Putamen (tissue), 1 donor: ENCODE measurements at places on chromosomes 12 and 14.

DNA sequence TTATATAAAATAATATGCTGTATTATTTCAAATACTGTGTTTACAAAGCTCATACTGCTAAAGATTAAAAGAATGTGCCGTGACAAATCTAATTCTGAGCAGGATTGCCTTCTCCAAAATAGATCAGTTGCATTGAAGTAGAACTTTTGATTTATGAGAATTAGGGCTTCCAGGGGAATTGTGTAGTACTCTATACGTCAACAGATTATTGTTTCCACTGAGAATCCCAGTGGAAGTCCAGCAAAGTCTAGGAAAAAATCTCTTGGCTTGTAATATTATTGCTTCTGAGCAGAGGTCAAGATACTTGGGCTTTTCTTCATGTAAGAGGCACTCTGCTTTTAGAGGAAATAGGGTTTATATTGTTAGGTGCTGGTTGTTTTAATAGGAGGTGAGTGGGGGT lies 133.9 kb downstream of the TRHDE start:
- no peak for DNase-seq

DNA sequence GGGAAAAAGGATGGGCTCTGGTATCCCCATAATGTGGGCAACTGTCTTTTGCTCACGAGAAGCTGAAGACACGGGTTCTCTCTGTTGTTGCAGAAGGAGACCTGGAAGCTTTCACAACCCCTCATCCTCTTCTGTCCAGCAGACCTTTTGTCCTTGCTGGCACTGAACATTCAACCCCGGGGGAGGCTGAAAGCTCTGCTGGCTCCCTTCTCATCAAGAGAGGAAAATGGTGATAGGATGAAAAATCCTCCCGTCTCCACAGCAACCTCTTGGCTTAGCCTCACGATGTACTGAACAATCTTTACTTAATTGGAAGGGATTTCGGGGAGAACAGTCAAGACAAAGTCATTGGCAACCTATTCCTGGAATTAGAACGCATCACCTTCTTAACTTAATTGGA lies 39.0 kb downstream of the ELK3 start:
- DNase-seq, result peak; percentile 58

DNA sequence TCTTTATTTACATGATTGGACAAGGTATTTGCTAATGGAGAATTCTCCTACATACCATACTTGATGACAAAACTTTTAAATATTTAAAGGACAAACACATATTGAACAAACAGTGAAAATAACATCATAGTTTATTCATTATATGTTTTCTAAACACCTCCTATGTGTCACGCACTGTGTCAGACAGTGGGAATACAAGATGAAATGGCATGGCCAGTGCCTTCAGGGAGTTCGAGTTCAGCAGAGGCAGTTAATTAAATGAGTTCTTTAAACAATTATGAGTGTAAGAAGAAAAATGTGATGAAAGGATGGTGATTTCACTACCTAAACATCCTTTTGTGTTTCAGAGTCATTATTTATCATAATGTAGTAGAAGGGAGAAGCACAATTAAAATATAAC lies 159.8 kb downstream of the KCNH5 start:
- no peak for DNase-seq

DNA sequence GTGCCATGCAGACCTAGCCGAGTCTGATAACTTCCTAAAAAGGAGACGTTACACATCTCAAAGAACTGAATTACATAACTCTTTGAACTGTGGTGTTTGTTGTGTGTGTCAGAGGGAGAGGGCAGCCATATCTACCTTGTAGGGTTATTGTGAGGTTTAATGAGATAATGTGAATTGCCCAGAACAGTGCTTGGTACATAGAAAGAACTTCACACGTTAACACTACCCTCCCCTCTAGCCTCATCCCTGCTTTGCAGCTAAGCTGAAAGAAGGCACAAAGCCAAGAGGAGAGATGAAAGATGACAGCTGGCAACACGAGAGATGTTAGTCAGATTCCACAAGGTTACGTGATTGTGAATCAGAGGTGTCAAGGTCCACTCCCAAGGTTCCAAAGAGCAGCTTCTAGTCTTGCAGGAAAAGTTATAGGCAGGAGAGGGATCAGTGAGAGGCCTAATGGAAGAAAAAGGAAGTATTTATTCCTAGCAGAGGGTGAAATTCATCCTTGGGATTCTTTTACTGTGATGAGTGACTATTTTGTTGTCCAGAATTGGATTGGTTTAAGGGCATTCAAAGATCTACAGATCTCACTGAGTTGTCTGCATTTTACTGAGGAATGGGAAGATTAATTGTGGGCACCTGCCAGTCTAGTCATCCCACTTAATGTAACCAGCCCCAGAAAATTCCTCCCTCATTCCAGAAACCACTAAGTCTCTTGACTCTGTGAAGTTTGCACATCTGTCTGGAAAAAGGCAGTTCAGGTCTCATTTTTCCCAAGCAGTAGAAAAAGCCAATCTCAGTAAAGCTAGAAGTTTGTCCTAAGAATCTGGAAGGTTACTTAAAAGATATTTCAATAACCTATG lies 25.9 kb upstream of the WNK1 start:
- DNase-seq, result no peak

DNA sequence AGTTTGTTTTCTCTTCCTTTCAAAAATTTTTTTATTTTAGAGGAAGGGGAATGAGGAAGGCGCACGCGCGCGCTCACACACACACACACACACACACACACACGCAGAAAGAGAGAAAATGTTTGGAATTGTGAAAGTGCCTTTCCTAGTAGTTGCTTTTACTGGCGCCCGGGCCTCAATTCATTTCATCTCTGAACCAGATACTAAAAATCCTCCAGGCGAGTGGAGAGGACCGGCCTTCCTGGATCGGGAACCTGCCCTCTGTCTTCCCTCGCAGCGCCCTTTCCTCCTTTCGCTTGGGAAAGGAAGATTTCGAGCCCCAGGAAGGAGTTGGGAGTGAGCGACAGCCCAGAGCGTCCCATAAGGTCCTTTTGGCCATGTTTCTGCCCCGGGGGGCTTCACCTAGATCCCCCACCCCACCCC lies 7.8 kb upstream of the TBX3 start:
- DNase-seq, result no peak

DNA sequence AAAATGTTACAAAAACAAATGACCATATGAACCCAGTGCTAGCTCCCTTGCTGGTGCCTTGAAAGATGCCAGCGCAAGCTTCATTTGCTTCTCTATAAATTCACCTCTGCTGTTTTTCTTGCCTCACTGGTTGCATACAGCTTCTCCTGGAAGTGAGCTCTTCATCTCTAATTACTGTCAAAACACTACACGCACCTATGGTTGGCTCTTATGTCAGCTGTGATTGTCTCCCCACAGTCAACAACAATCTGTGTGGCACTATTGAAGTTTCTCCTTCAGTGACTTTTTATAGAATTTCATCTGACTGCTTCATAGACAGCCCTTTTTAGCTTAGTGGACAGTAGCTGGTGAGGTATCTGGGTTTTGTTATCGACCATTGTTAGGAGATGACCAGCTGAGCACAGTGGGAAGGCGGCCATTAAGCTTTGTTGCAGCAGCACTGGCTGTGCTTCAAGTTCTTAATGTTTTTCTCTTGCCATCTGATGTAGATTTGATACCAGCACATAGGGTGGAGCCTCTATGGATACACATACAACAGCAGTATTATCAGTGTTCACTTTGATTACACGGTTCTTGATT lies 131.8 kb downstream of the KITLG start:
- no peak for DNase-seq

DNA sequence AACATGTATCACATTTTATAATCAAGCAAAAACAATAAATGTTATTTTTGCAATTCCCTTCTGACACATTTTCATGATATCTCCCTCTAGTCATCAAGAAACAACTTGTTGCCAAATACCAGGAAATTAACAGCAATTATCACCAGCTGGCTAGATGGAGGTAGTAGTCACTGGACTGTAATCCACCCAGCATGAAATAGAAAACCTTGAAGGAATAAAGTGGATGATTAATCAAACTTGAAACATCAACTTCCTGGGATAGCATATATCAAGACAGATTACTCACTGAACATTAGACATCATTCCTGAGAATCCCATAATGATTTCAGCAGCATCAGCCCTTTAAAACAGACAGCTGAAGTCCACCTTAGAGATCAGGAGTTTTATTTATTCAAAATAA lies 259.0 kb downstream of the CCDC59 start:
- DNase-seq, result no peak

- no peak for DNase-seq
Observed at GRCh38 chr14:90168425-90169105, 87.8 kb upstream of the PSMC1 start.

DNA sequence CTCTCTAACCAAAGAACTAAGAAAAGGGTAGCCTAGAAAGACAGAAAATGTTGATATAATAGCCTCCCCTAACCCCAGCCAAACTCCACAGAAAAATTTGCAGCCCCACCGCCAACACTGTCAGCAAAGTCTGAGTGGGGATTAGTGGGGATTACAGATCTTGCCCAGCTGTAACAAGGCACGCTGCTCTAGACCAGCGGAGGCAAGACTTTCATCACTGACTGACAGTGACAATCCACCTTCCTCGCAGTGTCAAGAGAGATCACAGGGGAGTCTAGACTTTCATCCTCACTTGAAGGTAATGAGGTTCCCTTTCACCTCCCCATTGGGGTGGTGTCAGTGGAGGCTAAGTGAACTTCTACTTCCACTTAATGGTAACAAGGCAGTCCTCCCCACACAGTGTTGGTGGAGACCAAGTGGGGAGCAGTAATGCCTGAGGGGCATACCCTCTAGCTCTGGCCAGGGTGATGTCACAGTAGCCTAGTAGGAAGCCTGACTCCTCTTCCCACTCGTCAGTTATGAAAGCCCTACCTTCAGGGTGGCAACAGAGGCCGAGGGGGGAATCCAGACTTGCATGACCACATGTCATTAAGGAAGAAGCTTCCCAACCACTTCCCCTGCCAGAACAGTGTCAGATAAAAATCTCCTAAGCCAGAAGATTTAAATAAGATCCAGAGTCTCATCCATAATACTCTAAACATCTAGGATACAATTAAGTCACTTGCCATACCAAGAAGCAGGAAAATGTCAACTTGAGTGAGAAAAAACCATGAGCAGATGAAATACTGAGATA lies 91.7 kb upstream of the RASSF8 start:
- DNase-seq, result no peak

GRCh38 chr14:103811189-103811588 lies 36.2 kb downstream of the PPP1R13B start:
- no peak for DNase-seq

DNA sequence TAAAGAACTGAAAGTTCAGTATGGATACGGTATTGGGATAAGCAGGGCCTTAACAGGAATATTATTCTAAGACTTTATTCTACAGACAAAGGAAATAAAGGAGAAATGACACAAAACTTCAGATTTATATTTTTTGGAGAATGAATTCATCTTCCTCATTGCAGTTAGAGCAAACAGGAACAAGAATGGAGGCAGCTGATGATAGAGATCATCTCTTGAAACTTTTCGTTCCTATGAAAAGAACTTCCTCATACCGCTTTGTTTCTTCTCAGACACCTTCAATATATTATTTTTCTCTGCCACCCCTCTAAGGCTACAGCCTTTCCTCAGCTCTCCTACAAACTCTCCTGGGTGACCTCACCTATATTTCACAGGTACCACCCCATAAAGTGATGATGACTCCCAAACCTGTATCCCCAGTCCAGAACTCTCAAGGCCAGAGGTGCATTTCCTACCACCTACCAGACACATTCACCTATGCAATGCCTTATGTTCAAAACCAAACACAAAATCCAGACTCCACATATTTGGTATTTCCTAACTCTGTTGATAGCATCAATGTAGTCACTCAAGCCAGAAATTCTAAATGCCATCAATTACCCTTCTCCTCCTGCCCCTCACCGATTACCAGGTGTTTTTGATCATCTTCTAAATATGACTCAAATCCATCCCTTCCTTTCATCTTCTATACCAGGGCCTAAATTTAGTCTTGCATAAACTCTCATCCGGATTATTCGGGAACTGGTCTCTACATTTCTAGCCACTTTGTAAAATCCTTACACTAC lies 7.4 kb downstream of the MAP4K5 start:
- DNase-seq, result no peak

GRCh38 chr12:106480251-106480650 lies 102.6 kb upstream of the RFX4 start:
- DNase-seq, result no peak

DNA sequence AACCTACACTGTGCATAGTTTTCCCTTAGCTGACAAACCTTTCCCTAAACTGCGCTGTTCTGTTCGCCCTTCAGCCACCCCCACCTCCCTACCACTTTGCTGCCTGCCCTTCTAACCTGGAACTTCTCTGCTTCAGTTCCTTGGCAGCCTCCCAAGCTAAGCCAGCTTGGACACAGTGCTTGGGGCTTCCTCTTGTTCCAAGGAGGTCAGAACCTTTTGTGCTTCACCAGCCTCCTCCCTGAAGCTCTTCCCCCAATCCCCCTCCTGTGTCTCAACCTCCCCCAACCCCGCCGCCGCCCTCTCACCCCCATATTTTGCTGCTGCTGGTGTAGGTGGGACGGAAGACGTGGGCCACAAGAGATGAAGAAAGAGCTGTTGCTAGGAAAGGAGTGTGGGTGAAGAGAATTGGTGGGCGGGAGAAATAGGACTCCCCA lies 8.1 kb upstream of the RIC8B start:
- DNase-seq, result peak; percentile 82

DNA sequence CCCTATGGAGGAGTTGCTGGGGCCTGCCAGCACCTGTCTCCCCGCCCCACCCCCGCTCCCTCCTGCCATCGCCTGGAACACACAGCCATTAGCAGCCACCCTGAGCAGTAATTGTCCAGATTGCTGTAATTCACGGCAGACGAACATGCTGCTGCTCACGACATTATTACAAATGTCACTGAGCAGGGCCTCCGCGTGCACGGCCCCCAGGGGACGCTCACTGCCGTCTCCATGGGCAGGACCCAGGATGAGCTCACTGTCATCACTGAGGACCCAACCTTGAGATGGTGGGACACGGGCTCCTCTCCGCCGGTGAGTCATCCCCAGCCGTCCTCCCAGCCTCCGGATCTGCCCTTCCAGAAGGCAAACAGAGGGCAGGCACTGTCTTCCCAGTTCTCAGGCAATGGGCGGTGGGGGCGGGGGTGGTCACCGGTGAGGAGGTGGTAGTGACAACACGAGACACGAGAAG lies 100.4 kb downstream of the RFLNA start:
- DNase-seq, result no peak

DNA sequence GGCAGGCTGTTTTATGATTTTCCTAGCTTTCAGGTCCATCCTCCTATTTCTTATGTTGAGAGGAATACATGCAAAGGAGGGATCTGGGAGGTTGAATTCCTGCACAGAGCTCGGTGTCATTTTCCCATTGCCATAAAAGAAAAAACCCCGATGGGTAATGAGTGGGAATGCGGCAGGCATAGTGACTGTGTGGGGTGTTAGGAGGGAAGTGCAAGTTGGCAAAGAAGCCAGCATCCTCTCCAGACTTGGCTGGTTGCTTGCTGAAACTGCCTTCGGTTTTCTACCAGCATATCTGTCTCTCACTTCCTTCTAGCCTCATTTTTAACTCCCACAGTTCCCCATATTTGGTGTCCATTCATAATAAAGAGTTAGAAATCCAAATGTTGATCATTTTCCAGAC lies 1046.1 kb downstream of the SLC6A15 start:
- DNase-seq, result no peak

- no peak for DNase-seq
Observed at GRCh38 chr14:31541702-31542101, 19.5 kb upstream of the NUBPL start.

GRCh38 chr14:81567302-81567701 lies 33.6 kb upstream of the SEL1L start:
- no peak for DNase-seq
